ENCODE measurements at places on chromosomes 2 and 18.

DNA sequence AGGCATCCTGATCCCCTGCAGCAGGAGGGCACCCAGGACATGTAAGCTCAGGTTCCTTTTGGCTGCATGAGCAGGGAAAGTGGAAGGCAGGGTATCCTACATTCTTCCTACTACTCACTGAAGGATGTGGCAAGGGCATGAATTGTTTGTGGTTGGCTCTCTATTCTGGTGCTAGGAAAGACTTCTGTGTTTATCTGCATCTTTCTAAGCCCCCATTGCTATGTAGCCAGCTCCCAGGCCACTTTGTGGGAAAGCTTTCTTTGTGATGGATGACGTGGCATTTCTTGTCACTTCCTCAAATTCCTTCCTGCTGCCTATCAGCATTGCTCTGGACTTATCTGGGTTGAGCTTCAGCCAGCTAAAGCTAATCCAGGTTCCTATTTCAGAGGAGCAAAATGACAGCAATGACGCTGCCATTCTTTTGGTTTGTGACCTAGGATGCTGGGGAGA, 46.2 kb downstream of the MEIS1 start:
- DNase-seq = no peak

DNA sequence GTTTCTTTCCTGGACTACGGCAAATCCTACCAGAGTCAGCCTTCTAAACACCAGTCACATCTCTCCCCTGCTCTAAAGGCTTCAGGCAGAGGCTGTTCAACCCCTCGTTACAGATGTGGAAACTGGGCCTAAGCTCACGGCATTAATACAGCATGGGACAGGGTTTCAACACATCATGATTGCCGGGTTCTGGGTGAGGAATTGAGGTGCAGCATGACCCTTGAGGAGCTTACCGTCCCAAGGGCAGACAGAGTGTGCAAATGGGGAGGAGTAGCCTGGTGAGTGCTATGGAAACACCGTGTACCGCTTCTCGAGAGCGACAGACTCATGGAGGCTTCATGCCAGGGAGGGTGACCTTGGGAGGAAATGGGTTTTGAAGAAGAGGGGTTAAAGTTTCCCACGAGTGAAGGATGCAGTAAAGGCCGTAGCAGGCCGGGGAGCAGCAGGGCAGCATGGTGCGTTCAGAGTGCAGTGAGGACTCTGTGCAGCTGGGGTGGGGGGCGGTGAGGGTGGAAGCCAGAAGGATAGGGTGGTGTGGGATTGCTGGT, 51.1 kb downstream of the TGOLN2 start:
- no peak for DNase-seq

GRCh38 chr2:150097901-150098531, 389.5 kb downstream of the RND3 start:
- no peak for DNase-seq

DNA sequence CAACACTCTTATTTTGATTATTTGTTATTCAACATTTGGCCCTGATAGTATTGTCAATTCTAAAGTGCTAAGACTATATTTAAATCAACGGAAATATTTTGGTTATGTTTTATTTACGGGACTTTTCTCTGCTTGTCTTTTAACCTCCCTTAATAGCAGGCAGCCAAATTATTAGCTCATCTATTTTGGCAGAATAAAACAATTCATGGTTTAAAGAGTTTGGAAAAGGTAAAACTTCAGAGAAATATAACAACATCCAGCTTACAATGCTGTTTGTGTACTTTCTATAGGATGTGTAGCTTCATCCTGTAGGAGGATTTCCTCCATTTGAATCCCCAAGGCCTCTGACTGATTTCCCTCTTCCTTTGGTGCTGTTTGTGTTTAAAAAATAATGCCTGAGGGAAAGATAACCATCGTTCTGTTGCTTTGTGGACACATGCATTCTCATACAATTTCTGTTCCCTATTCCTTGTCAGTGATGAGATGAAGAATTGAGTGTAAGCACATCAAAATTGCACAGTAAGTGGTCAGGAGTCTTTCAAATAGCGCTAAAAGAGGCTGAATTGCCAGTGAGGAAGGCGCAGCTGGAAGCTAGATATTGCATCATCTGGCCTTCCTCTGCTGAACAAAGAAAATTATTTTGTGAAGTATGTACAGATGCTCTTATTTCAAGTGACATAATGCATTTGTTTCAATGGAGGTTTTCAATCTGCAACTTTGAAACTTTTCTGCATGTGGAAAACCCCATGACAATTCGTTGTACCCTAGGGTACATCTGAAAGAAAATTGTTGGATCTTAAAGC, 80.3 kb downstream of the CD28 start:
- no peak for DNase-seq

DNA sequence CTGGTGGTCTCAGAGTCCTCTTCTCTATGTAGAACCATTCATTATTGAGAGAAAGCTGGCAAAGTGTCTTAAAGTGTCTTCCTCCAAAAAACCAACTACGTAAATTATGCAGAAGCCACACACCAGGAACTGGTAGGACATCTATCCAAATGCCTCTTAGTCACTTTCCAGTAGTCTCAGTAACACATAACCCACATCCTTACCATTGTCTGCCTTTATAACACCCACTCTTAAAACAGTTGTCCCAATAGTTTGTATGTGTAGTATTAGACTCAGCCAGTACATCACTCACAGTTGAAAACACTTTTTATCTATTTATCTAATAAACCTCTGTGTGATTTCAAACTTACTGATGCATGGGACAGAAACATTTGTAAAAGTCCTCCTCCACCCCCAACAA, 143.6 kb upstream of the HNRNPA3 start:
- DNase-seq = no peak

- DNase-seq = no peak
These were observed 56.0 kb downstream of the METTL4 start for GRCh38 chr18:2515171-2515787.

DNA sequence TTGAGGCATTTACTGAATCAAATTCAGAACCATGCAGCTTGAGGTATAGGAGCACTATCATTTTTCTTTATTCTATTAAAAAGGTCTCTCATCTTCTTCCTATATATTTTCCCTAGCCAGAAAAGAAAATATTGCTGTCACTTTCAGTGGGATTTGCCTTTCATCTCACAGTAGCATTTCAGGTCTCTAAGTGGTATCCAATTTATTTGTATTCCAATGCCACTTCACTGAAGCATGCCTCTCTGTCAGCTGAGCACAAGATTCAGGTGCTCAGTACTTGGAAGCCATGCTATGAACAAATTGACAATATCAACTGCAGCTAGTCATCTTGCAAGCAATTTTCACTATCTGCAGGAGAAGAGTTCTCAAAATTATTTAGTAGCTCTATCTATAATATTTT, 457.2 kb upstream of the SLC39A10 start:
- DNase-seq = no peak

GRCh38 chr2:147850838-147851237, 6.0 kb downstream of the ACVR2A start:
- DNase-seq = no peak

- DNase-seq = no peak
These were observed 68.0 kb downstream of the PXDN start for GRCh38 chr2:1676091-1676912.
